ENCODE measurements at places on chromosomes 6 and 20.

DNA sequence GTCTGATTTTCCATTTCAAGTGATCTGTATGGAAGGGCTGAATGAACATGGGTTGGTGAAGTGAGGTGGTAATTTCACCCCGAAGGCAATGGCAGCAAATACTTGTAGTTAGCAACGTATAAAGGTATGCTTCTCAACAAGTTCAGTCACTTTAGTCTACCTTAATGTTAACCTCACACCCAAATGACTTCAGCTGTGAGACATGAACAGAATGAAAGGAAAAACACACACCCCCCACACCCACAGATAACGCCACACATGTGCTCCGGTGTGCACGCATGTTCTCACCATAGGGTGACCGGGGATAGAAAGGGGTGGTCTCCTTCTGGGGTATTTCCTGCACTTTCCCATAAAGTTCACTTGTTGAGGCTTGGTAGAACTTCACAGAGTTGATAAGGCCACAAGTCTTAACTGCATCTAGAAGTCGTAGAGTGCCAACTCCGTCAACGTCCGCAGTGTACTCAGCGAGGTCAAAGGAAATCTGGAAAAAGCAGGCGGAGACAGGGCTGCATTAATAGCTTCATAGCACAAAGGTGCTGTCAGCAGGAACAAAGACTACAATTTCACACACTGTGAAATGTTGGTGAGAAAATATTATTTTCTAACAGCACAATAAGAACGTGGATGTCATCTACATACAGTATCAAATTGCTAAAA, 284.8 kb downstream of the GMDS start:
- DNase-seq: no peak

- no peak for DNase-seq
Observed at GRCh38 chr6:170153436-170154319, 137.2 kb downstream of the DLL1 start.

GRCh38 chr6:109690373-109690736, 647 bp downstream of the AK9 start:
- DNase-seq: peak; percentile 62

DNA sequence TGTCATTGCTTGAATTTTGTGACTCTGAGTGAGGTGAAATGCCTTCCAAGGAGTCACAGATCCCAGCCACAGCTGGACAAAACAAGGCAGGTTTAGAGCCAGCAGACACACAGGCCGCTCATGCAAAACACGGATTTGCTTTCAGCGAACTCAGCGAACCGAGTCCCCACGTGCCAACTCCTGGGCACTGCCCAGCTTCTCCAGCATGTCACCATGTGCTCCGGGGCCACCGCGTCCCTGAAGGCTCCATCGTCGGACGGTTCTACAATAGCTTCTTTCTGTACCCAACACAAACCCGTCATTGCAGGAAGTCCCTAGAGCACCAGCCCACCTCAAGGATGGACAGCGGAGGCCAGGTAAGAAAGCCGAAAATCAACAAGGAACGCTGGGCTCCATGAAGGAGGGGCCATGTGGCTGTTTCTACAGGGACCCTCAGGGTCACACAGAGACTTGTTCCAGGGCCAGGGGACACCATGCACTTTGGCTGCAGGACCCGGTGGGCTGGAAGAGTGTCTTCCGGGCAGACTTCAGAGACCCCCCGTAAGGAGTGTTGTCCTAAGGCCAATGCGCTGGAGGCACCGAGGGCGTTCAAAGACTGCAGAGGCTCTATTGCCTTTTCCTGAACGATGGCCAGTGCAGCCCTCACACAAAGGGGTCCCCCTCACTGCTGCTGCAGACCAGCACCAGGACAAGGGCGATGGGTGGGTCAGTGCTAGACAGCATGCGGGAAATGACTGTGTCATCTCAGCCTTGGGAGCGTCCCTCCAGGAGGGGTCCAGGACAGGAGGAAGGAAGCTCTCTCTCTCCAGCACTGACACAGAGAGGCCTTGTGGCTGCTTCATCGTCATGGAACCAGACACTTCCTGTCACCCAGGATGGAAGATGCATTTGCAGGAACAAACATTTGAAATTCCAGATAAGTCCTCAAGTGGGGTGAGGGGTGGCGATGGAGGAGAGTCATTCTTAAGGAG, 19.8 kb downstream of the DACT2 start:
- DNase-seq: no peak

DNA sequence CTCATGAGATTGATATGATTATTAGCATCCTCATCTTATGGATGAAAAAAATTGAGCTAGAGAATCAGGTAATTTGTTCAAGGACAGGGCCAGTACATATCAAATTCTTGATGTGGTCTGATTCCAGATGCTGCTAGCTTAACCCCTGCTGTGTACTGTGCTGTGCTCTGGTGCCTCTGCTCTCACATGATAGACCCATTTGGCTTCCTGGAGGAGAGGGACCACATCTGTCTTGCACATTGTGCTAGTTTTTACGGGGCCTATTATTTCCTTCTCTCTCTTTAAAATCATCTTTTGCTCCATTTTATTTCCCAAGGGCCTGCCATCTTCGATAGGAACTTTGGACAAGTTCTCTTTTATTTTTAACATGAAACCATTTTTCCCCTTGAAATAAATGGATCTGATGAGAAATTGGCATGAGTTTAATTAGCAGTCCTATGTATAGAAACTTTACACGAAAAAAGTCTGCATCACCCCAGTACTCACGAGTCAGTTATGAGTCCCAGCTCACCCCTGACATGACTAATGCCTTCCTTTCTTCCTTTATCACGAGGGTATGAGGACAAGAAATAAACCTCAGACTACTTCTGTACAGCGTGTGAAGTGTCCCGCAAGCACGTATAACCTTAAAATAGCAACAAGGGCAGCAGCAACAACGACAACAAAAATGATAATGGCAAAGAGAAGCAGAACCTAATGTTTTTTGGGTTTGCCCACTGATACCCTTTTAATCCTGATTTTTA, 26.5 kb downstream of the CD109 start:
- no peak for DNase-seq

DNA sequence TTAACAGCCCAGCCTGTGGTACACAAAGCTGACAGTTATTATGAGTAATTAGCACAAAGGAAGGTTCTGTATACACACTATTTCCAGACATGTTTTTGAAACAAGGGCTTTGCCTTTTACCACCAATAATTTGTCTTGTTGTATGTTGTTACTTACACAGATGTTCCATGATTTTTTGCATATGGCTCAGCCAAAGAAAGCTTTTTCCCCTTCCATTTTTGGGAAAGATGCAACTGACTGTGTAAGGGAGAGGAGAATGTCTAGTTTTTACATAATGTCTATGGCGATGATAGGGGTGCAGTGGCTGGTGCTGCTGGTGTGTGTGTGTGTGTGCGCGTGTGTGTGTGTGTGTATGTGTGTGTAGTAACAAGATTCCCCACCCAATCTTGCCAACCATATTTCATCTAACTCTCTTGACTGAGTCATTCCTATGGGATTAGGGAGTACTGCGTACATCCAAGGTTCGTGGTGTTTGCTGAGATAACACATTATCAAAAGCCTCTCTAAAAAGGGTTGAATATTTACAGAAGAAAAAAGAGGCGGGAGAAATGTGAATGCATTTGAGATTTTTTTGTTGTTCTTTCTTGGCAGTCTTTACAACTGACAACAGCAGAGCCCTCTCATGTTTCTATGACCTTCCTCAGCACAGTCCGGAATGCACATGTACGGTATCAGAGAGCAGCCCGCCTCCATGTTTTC, 192.2 kb downstream of the GMPR start:
- no peak for DNase-seq

DNA sequence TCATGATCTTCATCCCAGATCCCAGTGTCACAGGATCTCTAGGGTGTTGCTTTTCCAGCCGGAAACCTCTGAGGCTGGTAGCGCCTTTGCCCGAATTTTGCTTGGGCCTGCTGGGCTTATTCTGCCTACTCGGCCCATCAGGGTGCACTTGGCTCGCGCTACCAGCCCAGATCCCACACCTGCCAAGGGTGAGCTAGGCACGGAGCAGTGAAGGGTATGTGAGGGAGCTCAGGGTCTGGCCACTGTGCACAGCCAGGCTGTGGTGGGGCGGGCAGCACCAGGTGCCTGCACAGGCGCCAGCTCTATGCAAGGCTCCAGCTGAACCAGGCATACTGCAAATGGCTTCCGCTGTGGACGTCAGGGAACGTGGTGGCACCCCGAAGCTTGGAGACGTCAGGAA, 693.4 kb upstream of the FLRT3 start:
- no peak for DNase-seq

- DNase-seq: no peak
Observed at GRCh38 chr20:43716757-43717615, 9.8 kb downstream of the GTSF1L start.

DNA sequence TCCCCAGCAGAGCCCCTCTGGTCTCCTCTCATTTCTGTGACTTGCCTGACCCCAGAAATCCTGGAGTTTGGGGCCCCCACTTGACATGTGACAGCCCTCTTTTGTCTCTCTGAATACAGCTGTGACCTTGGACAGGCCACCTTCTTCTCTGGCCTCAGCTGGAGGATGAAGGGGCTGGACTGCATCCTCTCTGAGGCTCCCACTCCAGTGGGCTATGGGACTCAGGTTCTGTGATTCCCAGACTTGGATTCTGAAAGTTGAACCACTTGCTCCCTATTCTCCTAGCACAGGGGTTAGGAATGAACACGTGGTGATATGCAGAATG, 9.1 kb downstream of the BPIFB3 start:
- no peak for DNase-seq

- DNase-seq: peak; percentile 35
Observed at GRCh38 chr6:137827977-137828810, 38.9 kb upstream of the TNFAIP3 start.

DNA sequence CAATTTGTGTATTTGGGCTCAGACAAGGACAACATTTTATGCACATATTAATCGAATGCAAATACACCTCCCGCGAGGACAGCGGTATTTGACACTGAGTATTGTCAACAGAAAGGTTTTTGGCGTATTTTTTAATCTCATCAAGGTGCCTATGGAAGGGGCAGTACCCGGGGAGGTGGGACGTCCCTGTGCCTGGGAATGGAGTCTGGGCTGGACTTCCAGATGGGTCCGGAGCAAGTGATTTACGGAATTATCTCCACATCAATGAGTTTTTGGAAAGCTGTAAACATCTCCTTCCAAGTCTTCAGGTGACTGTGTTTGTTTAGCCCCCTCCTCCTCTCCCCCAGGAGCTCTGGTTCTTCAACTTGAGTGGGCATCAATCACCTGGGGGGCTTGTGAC, 39.8 kb downstream of the PRR18 start:
- no peak for DNase-seq

GRCh38 chr20:63234693-63235398, 859 bp upstream of the BIRC7 start:
- DNase-seq: peak; percentile 26

DNA sequence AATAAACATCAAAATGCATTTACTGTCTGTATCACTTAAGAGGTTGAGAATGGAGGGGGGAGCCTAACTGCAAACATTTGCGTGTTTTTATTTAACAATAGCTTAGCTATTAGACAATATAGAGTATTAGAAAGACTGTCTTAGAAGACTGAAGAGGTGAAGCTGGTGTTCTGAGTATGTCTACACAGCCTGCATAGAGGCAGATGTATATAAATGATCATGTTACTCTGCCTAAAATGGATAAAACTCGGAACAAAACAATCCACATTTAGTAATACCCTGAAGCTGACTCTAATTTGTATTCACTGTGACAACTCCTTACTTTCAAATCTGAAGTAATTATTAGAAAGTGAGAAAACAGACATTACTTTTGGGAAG, 181.9 kb downstream of the GMPR start:
- no peak for DNase-seq

GRCh38 chr6:26175428-26176181, 88.4 kb downstream of the HFE start:
- peak; percentile 68 for DNase-seq

DNA sequence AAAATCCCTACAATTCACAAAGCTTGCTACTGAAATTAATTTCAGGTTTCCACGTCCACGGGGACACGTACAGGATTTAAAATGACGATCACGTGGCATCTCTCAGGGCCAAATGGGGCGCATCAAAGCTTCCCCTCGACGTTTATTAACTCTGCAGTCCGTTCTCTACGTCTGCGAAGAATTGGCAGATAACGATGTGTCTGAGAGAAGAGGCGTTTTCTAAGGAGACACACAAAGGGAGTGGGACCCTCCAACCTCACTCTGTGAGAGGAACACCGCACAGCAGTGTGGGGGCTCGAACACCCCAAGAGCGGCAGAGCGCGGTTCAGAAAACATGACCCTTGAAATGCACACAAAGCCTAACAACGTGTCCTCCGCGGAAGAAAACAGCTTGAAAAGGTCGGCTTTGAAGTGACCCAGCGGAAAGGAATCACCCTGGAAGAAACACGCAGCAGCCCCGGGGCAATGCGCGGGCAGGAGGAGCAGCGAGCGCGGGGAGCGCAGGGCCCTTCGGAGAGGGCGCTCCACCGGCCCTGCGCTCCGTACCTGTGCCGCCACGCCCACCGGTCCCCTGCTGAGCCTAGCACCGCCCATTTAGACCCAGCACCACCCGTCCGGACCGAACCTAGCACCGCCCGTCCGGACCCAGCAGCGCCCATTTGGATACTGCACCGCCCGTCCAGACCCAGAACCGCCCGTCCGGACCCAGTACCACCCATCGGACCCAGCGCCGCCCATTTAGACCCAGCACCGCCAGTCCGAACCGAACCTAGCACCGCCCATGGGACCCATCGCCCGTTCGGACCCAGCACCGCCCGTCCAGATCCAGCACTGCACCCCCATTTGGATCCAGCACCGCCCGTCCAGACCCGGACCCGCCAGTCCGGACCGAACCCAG, 1.1 kb upstream of the AFDN start:
- DNase-seq: peak; percentile 17

DNA sequence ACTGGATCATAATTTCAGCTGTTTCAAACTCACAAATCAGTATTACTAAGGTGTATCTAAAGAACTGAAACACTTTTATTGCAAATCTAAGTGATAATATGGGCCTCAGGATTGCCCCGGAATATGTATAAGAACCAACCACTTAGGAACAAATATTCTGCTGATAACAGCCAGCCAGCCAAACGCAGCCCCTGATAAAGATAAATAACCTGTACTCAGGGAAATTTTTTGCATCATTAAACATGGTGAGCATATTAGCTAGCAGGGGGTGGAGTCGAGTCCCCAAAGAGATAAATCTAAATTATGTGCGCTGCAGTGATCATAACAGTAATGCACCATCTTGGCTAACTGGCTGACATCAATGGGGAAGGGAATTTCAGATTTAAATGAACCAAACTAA, 410.2 kb upstream of the MAP3K7 start:
- no peak for DNase-seq

DNA sequence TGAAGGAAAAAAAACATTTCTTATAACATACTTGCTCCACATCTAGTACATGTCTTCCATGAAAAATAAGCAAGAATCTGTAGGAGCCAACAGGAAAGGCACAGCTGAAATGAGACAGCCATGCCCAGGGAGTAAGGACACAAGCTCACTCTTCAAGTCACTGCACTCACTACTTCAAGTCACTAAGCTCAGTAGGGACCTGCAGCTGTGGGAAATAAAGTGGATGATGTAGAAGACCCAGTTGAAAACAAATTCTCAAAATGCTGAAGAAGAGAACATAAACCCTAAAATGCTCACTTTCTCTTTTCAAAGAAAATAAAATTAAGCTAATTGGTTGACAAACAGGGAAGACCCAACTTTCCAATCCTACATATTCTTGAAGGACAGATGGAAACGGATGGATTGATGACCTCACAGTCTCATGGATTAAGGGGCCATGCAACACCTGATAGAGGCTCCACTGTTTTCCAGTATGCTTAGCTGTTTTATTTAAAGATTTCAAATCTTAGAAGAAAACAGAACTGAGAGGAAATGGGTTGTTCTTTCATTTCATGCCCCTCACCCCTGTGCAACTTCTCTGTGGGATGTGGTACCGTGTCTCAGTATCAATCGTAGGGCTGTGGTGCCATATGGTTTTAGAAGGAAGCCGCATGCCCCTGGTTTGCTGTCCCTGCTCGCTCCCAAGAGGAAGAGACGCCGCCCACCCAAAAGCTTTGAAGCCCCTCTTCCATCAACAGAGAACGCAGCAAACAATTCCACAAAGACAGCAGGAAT, 133.3 kb downstream of the WDR27 start:
- no peak for DNase-seq

Measured in activated CD4-positive, alpha-beta T cell treated with anti-CD3 and anti-CD28 coated beads for 4 hours (primary cell).